ENCODE measurements at places on chromosomes 6 and 20.
A peak's percentile ranks its signal among the peaks of the same experiment; 100 is the strongest.

GRCh38 chr20:2244523-2244922, 51.3 kb upstream of the TGM3 start:
- no peak for DNase-seq

GRCh38 chr6:130138909-130139242, 83.9 kb downstream of the SAMD3 start:
- no peak for DNase-seq

- no peak for DNase-seq
Observed at GRCh38 chr6:118240878-118241528, 307.1 kb upstream of the PLN start.

DNA sequence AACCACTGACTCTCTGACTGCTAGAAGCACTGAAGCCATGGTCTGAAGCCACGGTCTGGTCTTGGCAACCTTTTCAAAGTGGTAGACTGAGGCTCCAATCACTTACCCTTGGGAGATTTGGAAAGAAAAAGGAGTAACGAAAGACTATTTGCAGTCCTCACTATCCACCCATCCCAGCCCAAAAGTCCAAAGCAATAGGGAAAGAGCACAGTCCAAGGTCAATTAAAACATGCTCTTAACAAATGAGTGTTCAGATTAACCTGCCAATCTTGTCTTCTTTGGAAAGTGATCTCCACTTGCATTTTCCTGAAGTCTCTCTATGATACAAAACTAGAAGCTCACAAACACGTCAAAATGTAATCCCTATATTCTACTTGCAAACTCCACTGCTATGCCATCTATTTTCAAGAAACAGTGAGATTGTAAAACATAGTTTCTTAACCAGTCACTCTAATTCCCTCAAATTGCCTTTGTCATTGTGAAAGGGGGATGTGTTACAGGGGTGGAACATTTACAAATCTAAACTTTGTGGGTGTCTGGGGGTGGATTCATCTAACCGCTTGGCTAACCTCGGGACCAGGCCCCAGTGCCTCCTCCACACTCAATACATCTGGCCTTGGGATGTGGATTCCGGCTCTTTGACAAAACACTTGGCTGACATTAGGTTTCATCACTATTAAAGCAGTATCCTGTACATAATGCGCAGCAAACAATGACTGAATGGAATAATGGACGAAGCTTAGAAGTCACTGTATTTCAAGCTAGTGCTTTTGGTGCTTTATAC, 56.4 kb downstream of the B4GALT5 start:
- peak; percentile 29 for DNase-seq

DNA sequence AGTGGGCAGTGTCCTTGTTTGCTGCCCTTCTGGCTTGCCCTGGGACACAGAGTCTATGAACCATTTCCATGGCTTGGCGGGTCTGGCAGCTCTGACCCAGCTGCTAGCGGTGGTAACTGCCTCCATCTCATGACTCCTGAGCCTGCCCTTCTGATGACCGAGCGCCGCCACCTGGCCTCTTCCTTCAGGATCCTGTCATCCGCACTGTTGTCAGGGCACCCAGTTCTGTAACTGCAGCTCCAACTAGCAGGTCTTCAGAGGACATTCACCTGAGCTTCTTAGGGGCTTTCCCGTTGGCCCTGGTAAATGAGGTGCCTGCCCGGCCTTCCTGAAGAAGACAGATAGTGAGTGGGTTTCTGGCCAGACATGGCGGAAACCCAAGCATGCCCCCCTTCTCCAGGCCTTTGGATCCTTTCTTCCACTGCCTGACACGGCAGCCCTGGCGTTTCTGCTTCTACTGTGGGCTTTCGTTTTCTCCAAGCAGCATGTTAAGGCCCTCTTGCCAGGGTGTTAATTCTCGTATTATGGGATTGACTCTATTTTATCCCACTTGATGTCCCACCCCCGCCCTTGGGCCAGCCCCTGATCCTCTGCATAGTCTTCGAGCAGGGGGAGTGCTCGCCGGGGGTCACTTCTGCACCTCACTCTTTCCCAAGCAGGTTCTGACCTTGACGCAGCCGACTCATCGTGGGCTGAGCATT, 24.7 kb downstream of the PACSIN1 start:
- DNase-seq, result no peak

- DNase-seq, result no peak
Observed at GRCh38 chr6:25222006-25222678, 57.0 kb upstream of the CARMIL1 start.

- DNase-seq, result no peak
Observed at GRCh38 chr6:25218346-25218745, 60.8 kb upstream of the CARMIL1 start.

DNA sequence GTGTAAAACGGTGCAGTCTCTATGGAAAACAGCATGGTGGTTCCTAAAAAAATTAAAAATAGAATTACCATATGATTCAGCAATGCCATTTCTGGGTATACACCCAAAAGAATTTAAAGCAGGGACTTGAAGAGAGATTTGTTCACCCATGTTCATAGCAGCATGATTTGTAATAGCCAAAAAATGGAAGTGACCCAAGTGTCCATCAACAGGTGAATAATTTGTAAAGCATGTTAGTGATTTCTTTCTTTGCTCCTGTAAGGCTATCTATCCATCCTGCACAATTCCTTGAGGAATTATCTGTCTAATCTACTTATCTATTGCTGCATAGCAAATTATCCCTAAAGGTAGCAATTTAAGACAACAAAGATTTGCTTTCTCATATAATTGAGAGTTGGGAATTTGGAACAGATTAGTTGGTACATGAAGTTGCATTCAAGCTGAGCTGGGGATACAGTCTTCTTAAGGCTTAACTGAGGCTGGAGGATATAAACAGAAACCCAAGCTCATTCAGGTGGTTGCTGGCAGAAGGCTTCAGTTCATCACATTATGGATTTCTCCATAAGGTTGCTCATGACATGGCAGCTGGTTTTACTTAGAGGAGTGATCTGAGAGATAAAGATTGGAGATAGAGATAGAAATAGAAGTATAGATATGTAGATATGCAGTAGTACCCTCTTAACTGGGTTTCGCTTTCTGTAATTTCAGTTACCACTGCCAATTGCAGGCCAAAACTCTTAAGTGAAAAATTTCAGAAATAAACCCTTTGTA, 62.0 kb downstream of the IL22RA2 start:
- no peak for DNase-seq

DNA sequence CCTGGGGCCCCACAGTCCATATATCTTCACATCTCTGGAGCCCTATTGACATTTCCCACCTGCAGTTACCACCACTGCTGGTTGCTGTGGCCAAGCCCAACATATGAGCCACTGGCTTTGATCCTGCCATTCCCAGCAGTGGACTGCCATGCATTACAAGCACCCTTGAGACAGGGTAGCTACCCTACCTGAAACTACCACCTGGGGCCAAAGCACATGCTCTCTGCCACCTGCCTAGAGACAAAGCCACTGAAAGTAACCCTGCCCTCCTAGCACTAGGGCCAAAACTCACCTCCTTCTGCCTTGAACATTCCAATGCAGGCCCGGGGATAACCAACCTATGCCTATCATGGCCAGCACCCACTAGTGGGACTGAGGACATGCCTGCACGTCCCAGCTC, 255.5 kb upstream of the KHDRBS2 start:
- no peak for DNase-seq

DNA sequence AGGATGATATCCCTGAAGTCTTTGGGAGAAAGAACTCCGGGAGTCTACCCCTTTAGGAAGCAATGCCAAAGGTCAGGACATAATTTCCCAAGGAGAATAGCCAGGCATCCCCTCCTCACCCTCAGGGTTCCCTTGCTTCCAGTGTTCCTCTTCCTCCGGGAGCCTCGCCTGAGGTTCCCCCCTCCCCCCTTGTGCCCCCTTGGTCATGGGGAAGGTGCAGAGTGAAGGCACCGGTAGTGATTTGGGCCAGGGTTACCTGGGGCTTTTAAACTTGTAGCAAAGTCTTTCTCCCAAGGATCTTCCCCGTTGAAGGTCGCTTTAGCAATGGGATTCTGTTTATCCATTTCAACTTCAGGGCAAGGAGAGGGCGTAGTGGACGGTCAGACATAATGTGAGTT, 1.2 kb downstream of the ISM1 start:
- DNase-seq, result no peak

DNA sequence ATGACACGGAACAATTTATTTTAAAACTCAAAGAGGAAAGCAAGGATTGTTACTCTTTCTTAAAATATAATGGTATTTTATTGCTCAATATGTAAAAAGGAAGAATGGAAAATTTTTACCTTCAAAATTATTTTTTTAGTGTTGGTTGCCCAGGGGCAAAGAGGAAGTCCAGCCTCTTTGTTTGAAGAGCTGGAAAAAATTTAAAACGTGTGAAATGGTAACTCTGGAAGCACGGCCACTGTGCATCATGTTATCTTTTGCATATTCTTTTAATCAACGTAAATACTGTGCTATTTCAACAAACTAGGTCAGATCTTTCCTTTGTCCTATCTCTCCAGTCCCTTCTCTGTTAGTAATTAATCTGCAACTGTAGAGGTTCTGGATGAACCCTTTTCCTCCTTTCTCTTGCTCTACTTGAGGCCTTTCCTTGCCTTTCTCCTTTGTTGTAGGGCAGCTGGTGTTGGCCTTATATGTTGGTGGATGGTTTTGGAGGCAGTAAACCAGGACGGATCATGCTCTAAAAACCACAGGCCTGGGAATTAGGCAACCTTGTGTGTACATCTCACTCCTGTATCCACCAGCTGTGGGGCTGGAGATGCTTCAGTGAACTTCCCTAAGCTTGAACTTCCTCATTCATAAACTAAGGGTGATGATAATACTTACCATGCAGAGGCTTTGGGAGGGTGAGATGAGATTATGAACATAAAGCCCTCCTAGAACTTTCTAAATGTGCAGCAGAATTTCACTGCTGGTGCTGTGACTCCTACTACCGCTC, 143.3 kb downstream of the PRL start:
- no peak for DNase-seq

GRCh38 chr6:155126727-155127439, 131.8 kb downstream of the TIAM2 start:
- DNase-seq, result no peak

GRCh38 chr6:31268836-31269235, 3.1 kb downstream of the HLA-C start:
- no peak for DNase-seq

DNA sequence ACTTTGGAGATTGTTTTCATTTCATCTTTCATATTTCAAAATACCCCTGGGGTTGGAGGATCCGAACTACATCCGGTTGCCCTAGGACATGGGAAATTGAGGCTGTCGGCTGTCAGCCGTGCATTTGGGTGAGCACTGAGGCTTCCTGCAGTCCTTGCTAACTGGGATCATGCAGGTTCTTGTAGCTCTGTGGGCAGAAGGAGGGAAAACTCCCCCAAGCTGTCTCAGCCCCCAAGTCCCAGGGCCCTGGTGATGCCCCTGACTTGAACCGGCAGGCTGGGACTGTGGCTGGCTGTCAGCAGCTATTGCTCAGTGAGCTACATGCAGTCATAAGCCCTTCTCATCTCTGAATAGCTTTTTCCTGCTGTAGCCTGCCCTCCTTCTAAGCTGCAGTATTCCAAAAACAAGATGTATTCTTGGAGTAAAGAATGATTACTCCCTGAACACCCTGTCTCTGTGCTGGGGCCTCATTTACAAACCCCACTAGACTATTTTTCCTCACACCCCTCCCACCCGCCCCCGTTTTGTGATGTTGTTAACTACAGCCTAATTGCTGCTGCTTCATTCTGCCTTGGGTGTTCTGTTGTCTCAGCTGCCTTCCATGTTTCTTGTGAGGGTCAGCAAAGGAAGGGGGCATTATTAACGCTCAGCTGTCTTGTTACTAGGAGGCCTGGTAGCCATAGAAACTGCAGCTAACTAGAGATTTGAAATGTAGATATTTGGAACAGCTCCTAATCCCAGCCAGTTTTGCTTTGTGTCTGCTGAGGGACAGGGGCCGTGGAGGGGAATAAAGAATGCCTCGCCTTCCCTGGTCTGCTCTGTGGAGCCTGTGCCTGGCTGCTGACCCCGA, 18.1 kb downstream of the MTRES1 start:
- DNase-seq, result no peak

DNA sequence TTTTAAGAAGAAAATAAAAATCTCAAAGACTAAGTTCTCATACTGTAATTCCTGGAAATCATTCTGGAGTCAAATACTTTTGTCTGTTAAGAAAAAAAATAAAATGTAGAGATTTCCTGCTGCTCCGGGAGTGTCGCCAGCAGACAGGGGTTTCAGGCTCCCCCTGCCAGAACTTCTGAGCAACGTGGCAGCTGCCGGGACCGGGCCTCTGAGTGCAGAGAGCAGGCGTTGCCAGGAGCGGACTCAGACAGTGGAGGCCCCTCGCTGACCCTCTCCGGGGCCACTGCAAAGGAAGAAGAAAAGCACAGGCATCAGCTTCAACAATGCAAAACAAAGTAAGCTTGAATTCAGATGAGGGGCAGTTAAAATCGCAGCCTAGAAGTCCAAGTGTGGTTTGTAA, 95.5 kb downstream of the THBS2 start:
- DNase-seq, result peak; percentile 83

GRCh38 chr6:100664274-100665040, 199.7 kb upstream of the SIM1 start:
- DNase-seq, result no peak

GRCh38 chr20:53763707-53764414, 170.2 kb upstream of the ZNF217 start:
- no peak for DNase-seq

DNA sequence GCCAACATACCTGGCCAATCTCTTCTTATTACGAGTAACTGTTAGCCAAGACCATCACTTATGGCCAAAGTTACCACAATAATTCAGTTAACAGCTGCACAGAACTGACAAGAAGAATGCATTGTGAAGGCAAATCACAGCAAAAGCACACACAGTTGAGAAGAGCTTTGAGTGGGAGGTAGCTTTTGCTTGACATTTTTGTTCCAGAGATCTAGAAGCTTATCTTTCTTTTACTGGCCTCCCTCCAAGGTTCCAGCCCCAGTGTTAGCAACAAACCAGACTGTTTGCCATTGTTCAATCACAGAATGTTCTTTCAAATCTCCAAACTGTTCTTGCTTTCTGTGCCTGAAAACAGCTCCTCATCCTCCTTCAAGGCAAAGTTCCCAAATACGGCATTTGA, 35.9 kb upstream of the IRAK1BP1 start:
- DNase-seq, result no peak

- no peak for DNase-seq
Observed at GRCh38 chr6:56361812-56362211, 114.4 kb upstream of the COL21A1 start.

DNA sequence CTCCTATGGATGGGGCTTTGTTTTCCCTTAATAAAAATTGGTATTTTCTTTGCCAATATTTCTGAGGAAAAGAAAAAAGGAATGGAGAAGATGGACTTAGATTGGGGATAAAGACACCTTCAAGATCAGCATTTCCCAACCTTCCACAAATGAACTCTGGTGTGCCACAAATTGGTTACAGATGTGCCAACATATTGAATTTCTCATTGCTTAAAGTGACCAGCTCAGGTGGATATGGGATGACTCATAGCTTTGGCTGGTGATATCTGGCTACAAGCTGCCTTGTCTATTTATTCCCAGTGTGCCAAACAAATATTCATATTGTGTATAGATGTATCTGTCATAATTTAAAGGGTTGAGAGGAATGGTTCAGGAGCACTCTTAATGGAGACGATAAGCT, 32.5 kb downstream of the THEMIS start:
- DNase-seq, result no peak

- DNase-seq, result no peak
Observed at GRCh38 chr6:34362909-34363680, 29.4 kb downstream of the NUDT3 start.

Data from fibroblast of skin of left biceps (primary cell).